Renal cortical epithelial cell (primary cell): ENCODE measurements at places on chromosomes 1 and 21. TPM values are rescaled to one million over a fixed set of nuclear protein-coding genes. Genes with fewer than 3 reads are reported as not detected.

DNA sequence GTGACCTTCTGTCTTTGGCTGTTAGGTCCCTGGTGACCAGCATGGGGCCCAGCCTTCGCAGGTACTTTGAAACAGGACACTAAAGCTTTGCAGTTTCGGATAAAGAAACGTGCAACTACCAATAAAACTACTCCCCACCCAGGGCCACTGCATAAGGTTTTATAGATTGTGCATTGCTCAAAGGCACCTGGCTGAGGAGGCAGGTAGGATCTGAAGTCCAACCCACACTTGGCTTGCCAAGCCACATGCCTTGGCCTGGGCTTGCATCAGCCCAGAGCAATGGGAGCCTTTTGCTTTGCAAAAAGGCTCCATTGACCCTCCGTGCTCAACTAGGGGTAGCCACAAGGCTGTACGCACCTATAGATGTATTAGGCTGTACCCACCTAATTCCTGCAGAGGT lies 84.4 kb upstream of the SYT6 start:
- DNase-seq, result no peak

The CASQ1 gene
- total RNA-seq, result not detected in 2 replicates

- DNase-seq, result no peak
These were observed 63.9 kb upstream of the AK4 start for GRCh38 chr1:65084066-65084465.

The CNIH3 gene
- 2.5 and 3.3 TPM in 2 replicates for total RNA-seq

The E2F2 gene
- 0.15 and 0.69 TPM in 2 replicates for total RNA-seq

The TRNAU1AP gene
- 24.7 and 46.9 TPM in 2 replicates for total RNA-seq
